ENCODE measurements at places on chromosomes 3 and 15.

DNA sequence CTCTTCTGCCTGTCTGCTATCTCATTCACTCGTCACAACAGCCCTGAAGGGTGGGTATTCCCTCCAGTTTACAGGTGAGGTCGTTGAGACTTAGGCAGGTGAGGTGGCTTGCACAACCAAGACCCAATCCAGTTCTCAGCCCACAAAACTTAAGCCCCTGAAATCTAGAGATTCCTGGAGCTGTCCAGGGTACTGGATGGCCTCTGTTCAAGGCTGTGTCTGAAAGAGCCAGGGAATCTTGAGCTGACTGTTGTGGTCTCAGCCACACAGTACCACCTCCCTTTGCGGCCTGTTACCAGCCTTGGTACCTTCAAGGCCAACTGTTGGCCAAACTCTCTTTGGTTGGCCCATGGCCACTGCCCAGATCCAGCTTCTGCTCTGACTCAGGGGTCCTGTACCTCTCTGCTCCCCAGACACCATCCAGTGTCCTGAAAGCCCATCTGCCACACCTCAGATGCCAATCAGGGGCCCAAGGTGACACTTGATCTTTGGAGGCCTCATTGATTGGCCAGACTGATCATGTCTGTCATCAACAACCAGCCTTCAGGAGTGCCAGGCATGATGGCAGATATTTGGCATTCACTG is 10.9 kb upstream of the FAM107A start:
- DNase-seq = no peak

- DNase-seq = no peak
Observed at GRCh38 chr3:40737343-40737742, 212.6 kb downstream of the ZNF621 start.

DNA sequence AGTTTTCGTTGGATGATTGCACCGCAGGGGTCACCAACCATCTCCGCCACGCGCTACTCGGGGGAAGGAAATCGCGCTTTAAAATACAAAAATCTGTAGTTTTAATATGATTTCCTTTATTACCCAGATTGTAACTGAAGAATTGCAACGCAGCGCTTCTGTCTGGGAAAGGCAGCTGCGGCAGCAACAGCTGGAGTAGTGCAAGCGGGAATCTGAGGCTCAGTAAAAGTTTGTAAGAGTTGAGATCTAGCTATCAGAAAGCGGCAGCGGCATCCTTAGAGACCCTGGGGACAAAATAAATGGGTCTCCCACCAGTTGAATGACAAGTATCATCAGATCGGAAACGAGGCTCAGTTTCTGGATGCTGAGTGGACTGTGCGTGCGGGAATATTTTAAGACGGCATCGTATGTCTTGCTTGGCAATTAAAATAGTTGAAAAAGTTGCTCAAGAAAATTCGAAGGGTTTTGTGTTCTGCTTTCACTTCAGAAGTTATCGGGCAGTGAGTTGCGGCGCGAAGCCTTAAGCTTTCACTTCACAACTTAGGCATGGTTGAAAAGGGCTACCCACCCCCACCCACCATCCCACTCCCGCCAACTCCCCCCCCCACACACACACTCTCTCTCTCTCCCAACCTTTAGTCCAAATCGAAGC is 2.7 kb downstream of the MECOM start:
- no peak for DNase-seq

DNA sequence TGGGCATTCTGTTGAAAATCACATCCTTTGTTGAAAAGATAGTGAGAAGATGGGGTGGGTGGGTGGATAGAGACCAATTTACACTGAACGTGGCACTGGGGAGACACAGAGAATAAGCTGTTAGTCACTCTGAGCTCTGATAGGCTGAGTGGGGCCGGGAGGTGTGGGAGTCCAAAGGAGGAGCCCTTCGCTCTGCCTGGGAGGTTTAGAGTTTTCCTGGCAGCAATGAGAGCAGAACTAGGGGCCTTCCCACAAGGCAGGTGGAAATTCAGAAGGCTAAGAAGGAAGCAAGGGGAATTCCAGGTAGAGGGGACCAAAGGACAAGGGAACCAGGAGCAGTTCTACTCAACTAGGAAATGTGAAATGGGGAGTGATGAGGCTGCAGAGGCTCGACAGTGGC is 272.7 kb downstream of the RPLP1 start:
- DNase-seq = no peak

DNA sequence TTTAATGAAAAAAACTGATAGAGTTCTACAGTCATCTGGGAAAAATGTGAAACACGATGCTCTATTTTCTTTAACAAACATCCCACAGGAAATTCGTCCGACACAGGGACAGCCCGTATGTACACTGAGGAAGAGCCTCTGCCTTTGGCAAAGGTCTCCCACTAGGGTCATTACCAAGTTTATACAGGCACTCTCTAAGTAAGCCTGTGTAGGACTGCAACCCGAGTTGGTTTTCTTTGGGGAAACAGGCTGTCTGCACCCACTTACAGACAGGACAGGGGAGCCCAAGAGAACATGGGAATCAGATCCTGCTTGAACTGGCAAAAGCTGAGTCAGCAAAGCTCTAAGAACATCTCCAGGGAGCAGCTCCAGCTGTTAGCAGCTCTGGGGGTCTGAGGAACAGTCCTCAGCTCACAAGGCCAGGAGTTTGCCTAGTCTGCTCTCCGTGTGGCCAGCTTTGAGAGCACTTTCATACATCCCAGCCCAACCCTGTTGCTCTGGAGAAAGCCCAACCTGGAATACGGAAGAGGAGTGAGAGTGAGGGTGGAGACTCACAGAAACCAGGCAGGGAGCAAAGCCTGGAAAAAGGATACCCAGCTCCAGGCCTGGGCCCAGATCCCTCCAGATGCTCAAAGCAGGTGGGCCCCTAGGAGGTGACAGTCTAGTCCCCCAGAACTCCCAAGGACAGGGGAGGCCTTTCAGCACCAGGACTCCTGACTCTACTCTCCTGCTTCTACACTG is 1.9 kb downstream of the TBC1D2B start:
- DNase-seq = no peak

DNA sequence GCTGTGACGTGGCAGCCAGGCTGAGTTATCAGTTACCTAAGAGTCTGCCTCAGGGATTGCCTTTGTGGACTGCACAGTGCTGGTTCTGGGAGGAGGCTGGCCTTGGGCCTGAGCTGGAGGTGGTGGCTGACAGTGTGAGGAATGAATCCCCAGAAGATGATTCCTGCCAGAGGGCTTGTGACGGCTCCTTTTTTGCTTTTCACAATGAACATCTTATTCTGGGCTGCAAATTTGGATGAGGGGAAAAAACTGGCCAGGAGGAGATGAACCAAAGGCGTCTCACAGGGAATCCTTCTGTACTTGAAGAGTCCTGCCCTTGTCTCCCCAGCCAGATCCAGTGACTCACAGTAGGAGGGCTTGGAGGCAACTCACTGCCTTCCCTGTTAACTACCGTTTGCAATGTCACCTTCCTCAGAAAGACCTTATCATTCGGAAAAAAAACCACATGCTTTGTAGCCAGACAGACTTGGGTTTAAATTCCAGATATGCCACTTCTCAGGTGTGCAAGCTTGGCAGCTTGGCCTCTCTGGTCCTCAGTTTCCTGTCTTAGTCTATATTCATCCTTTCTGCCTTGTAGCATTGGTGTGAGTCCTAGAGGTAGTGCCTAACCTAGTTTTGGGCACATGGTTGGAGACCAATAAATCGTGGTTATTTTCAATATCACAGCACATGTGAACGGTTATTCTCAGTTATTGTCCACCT is 19.1 kb downstream of the ST6GAL1 start:
- DNase-seq = peak; percentile 48

- no peak for DNase-seq
Observed at GRCh38 chr3:115548611-115549010, 74.7 kb upstream of the GAP43 start.

GRCh38 chr15:63369781-63370180 is 11.9 kb downstream of the CA12 start:
- DNase-seq = no peak

GRCh38 chr3:119809249-119810017 is 27.5 kb downstream of the NR1I2 start:
- DNase-seq = no peak

DNA sequence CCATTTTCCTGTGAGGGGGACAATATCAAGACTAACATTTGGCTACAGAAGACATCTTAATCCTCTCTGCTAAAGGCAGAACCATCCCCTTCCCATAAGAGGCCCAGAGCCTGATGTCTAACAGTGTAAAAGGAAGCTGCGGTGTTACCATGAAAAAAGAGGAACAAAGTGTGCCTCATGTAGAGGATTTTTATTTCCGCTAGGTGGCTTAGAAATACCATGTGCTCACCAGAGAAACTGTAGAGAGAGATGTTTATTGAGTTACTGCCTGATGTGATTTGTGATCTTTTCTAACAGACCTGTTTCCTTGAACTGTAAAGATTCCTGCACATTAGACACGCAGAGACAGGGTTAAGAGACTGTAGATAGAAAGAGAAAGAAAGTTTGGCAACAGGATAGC is 22.0 kb downstream of the OR5H15 start:
- DNase-seq = no peak

GRCh38 chr15:83144771-83145170 is 37.3 kb downstream of the TM6SF1 start:
- DNase-seq = no peak

All from posterior cingulate gyrus (tissue), 11 donors.